ENCODE measurements at places on chromosomes 2 and 18. TPM values are rescaled to one million over a fixed set of nuclear protein-coding genes. Genes with fewer than 3 reads are reported as not detected.

Gene CD207
- total RNA-seq, result not detected

Gene RGPD6
- total RNA-seq, result 38.9 TPM

Gene RASGRP3
- total RNA-seq, result 0.69 TPM

Gene LMAN2L
- total RNA-seq, result 37.8 TPM

Gene ELOA2
- not detected for total RNA-seq

Gene POTEC
- not detected for total RNA-seq

Gene PLGLB1
- total RNA-seq, result 0.83 TPM

Gene DPP4
- total RNA-seq, result 178 TPM

Gene STPG4
- total RNA-seq, result 0.32 TPM

Gene HOXD12
- not detected for total RNA-seq

Gene ABCB11
- total RNA-seq, result not detected

Gene RAPH1
- 22.3 TPM for total RNA-seq

Gene CYTIP
- total RNA-seq, result not detected

Gene CAPN14
- 0.14 TPM for total RNA-seq

Gene ATP8B1
- 9.5 TPM for total RNA-seq

Gene CRYGD
- not detected for total RNA-seq

Gene PASK
- total RNA-seq, result 1.5 TPM

Gene SERPINB3
- not detected for total RNA-seq

Gene GREB1L
- total RNA-seq, result 0.30 TPM

Gene MRO
- 1.6 TPM for total RNA-seq
